ENCODE measurements at places on chromosomes 4 and X.

DNA sequence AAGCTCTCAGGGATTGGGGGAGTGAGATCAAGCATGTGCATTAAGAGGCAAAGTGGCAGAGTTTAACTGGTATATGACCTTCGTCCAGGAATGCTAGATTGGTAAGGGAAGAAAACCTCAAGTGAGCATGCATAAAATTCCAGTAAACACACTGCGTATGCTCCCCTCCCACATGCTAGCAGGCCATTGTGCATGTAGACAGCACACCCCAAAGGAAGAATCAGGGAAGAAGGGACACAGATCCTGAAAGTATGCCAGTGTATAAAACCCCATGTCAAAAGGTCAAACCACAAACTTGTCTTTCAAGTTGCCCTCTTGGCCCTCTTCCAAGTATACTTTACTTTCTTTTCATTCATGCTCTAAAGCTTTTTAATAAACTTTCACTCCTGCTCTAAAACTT lies 405.2 kb upstream of the CNKSR2 start:
- DNase-seq, result peak; percentile 32

DNA sequence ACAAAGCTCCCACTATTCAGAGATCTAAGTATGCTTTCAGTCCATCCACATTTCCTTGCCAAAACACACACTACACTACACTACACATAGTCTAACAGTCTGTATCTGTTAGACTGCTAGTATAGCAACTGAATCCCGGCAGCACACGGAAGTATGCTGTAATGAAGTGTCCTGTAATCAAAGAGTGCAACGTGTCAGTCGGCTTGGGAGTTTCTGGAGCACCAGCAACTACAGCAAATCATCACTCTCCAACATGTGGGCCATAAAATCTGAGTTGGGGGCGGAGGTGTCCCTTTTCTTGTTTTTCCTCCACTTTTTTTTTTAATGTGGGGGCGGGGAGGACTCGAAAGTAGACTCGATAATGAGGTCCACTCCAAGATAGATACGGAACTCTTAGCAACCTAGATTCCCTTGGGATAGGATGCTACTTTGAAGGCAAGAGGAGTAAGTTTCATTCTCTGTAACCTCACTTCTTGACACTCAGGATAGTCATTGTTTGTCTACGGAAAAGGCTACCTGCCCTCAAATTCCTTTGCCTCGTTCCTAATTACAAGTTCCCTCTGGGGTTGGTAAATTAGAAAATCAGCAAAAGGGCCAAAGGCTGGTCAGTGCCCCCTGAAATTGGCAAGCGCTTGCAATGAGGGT lies 722 bp downstream of the SLC10A7 start:
- peak; percentile 37 for DNase-seq

- DNase-seq, result no peak
Observed at GRCh38 chr4:41160856-41161255, 53.5 kb downstream of the APBB2 start.

- DNase-seq, result no peak
Observed at GRCh38 chrX:17495052-17495451, 120.1 kb downstream of the NHS start.

GRCh38 chr4:71518283-71518989 lies 179.6 kb downstream of the SLC4A4 start:
- no peak for DNase-seq

GRCh38 chr4:5784960-5785611 lies 74.1 kb downstream of the EVC start:
- DNase-seq, result no peak

GRCh38 chrX:40973619-40974018 lies 111.6 kb upstream of the USP9X start:
- DNase-seq, result no peak

DNA sequence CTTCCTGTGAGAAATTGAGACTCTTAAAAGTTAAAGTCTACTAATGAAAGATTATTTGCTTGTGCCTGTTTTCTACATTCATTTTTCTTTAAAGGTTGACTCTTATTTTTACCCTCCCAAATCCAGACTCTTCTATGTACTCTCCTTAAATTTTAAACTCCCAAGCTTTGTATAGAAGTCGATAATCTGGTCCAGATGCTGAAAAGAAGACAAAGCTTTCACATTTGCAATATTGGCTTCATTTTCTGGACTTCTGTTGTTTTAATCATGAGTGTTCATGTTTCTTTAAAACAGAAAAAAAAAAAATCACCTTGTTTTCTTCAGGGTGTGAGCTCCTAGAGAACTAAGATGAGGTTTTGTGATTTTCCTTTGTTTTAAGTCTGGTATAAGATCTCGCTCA lies 53.2 kb upstream of the TBC1D14 start:
- DNase-seq, result no peak

GRCh38 chrX:37603938-37604409 lies 32.5 kb downstream of the LANCL3 start:
- DNase-seq, result no peak
